Fibroblast of lung (primary cell): ENCODE measurements at places on chromosomes 7 and 10. TPM values are rescaled to one million over a fixed set of nuclear protein-coding genes. Genes with fewer than 3 reads are reported as not detected.

DNA sequence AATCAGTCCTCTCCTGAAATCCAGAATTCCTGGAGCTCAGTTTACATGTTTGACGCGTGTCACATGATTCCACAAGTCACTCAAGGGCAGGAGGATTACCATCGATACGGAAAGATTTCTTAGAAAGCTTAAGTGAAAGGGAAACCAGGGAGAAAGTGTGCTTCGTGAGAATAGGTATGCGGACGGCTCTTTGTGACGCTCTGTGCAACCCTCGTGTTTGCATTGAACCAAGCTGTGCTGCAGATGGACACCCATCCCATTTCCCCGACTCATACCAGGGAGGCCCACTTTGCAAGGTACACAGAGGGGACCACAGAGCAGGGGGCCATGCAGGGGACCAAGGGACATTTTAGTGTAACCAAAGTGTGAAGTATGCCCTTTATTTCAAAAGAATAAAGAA, 43.2 kb downstream of the IKZF1 start:
- DNase-seq: no peak

The NEURL1 gene
- under 0.01 TPM in 1 of 2 replicates, not detected in the other for total RNA-seq

DNA sequence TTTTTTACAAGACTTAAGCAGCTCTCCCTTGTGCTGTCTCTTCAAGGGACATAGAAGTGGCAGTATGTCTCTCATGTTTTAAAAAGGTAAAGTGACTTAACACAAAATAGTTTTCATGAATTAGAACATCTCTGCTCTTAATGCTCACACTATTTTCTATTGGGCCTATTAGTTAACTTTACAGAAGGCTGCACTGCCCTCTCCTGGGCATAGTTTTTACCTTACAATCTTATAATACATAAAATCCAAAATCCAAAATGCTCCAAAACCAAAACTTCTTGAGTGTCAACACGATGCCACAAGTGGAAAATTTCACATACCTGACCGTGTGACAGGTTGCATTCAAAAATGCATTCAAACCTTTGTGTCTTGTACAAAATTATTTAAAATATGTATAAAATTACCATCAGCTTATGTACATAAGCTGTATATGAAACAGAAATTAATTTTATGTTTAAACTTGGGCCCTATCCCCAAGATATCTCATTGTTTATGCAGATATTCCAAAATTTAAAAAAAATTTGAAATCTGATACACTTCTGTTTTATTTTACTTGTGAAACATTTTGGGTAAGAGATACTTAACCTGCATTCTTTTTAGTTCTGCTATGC, 25.8 kb downstream of the TES start:
- DNase-seq: peak; percentile 77

The PAX4 gene
- total RNA-seq: not detected in 2 replicates

DNA sequence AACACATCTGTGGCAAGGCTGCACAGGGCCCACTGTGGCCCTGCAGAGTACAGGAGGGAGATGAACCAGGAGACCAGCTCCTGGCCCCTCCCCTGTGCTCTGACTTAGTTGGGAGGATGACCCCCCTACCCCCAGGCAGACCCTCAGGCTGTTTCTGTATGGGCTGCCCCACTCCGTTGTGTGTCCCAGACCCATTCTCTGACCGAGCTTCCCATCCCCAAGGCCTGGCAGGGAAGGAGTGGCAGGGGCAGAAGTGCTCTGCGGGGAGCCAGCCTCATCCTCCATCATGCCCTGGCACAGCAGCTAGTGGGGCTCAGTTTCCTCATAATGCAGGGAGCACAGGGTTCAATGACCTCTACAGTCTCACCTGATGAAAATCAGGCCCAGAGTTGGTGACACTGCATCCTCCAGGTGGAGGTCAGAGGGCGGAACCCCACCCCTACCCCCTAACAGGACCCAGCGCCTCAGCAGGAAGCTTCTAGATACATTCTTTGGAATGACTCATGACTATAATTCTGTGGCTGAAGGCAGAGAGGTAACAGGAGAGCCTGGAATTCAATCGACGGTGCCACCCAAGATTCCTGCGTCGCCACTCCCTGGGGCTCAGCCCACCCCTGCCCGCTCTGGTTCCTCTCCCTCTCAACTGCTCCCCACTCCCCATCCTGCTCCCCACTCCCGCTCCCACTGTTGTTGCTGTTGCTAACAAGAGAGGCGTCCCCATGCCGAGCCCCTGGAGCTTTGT, 18.2 kb downstream of the PODXL start:
- DNase-seq: no peak

GRCh38 chr7:94352887-94353286, 41.8 kb upstream of the COL1A2 start:
- DNase-seq: no peak

DNA sequence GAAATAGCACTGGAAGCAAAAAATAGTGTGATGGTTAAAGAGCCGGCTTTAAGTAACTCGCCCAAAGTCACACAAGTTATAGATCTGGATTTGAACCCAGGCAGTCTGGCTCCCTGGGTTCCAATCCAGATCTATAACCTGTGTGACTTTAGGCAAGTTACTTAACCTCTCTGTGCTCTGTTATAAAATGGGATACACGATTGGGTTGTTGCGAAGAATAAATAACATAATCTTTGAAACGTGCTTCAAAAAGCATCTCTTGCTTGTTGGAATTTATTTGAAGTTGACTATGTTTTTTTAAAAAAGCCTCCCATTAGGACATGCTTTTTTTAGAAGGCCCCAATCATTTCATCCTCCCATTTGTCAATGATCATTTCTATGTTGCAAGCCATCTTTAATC, 3.5 kb upstream of the LCOR start:
- no peak for DNase-seq

The FAM25C gene
- total RNA-seq: not detected in 2 replicates

GRCh38 chr10:32298075-32298812, 48.7 kb downstream of the EPC1 start:
- peak; percentile 91 for DNase-seq

DNA sequence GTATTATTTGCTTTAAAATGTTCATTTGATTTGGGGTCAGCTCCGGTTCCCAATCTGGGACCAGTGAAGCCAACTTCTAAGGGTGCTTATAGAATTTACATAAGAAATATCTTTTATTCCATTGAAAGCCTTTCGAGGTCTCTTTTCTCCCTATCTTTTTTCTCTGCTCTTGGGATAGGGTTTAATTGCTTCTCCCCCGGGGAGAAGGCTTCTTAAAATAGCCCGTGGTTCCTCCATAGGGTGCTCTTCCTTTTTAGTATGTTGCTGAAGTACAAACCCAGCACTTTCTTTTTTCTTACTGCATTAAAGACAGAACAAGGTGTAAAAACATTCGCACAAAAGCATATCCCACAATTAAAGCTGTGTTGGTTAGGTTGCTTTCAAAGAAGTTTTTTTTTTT, 107.5 kb downstream of the POU6F2 start:
- no peak for DNase-seq

GRCh38 chr7:117124591-117125220, 171.4 kb downstream of the ST7 start:
- DNase-seq: peak; percentile 97

The HIBADH gene
- 69.3 and 88.7 TPM in 2 replicates for total RNA-seq

The STEAP2 gene
- 26.3 and 29.8 TPM in 2 replicates for total RNA-seq

GRCh38 chr10:1151076-1152033, 95.2 kb downstream of the WDR37 start:
- no peak for DNase-seq

DNA sequence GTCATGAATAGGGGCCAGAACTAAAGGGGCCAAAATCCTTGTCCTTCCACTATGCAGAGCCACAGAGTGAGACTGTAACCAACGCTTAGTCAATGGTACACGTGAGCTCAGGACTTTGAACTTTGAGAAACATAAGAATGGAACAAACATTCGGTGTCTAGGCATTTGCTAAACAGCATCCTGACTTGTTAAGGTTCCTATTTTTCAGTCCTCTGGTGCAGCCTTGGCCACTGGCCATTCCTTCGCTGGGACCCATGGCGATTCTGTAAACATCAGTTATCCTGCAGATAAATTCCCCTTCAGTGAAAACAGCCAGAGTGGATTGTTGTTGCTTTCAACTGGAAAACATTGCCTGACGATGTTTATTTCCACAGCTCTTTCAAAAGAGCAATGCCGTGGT, 266.8 kb downstream of the SORCS1 start:
- no peak for DNase-seq

DNA sequence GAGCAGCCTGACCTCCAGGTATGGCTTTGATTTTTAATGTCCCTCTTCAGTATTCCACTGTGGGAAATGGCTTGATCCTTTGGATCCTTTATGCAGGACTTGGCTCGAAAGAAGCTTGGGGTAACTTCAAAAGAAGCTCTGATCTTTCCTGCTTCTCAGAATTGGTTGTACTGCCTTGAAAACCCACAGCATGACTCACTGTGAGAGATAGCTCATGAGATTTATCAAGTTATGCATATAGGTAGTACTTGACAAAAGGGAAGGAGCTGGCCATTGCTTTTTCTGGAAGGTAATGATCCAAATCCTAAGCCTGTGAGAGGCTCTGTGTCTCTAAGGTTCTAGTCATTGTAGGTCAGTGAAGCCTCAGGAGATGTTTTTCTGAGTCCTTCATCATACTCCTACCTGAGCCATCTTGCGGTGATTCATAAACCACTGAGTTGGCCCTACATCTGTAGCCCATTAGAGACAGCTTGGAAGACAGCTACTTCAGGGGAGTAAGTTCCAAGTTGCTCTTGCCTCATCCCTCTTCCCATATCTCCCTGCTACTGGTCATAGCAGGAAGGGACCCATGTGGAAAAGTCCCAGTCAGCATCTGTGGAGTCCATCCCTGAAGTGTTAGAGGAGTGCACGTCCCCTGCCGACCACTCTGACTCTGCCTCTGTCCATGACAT, 36.7 kb upstream of the NFKB2 start:
- no peak for DNase-seq

The ZNF438 gene
- 3.9 and 6.6 TPM in 2 replicates for total RNA-seq

The NPSR1 gene
- total RNA-seq: not detected in 2 replicates

DNA sequence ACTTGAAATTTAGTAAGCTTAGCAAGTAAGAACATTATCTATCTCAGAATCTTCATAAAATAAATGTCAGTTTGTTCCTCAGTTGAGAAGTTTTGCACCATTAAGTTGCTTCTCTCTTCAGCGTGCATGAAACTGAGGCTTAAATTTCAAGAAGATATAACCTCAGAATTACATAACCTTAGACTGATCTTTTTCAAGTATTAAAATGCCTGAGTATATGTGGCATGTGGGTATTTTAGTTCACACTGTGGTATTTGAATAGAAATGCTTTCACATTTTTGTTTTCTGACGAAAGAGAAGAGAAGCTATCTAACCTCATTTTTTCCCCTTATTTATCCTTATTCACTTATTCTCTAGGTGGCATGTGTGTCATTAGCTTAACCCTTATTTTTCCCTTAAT, 104.1 kb downstream of the PHF14 start:
- DNase-seq: no peak

DNA sequence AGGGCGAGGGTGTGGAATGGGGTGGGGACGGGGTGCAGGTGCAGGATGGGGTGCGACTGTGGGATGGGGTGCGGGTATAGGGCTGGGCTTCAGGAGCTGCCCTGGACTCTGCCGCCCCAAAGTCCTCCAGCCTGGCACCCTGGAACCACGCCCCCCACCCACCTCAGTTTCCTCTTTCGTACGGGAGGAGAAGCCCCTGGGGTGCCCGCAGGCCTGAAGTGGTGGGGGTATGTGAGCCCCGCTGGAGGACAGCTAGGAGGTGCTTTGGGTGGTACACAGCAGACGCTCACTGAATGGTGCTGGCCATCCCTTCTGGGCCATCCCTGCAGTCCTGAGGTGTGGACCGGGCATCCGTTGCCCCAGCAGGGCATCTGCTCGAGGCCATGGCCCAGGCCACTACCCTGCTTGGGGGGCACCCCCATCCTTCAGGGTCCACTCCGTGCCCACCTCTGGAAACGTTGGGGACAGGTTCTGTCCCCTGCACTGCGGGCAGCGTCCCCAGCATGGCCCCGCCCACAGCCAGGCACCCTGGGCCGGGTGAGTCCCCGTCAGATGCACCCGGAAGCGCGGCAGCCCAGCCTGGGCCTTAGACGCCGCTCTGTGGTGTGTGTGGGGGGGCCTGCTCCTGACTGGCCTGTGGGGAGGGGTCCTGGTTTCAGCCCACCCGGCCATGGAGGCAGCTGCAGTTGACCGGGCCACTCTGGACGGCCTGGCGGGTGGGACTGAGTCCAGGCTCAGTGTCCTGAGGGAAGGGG, 41.6 kb downstream of the UNCX start:
- no peak for DNase-seq

DNA sequence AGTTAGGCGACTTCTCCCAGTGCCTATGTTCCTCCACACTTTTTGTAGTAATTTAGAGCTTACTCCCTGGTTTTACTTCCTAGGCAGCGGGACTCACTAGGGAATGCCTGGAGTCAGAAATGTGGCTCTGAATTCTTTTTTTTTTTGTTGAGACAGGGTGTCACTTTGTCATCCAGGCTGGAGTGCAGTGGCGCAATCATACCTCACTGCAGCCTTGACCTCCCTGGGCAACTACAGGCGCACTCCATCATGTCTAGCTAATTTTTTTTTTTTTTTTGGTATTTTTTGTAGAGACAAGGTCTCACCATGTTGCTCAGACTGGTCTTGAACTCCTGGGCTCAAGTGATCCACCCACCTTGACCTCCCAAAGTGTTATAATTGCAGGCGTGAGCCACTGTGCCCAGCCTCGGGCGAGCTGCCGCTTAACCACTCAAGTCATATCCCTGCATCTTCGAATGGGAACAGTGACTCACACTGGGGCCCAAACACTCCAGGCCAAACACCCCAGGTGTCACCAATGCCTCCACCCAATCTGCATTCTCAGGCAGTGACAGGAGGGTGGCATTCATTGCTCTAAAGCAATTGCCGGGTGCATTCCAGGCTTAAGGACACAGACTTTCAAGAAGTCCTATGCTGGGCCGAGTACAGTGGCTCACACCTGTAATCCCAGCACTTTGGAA, 19.6 kb downstream of the RGS10 start:
- no peak for DNase-seq

The TRIM74 gene
- not detected in 2 replicates for total RNA-seq

The FAM131B gene
- 3.8 and 4.4 TPM in 2 replicates for total RNA-seq

DNA sequence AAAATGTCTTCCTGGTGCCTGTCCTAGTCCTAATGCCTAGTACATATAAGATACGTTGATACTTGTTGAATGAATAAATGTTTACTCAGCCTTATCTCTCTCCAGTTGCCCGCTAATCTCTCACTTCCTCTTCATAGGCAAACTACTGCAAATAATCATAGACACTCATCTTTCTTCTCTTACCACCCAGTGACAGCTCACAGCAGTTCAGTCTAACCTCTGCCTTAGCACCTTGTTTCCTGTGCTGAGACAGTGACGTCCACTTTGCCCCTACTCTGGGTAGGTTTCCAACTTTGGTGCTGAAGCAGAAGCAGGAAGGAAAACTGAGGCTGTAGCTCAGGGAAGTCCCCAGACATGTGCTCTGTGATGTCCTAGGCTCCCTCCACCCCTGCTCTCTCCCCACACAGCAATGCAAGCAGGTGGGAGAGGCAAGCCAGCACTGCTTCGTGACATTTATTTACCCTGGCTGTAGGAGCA, 45.5 kb upstream of the RHOBTB1 start:
- DNase-seq: no peak
